T-cell (primary cell): ENCODE measurements at places on chromosomes 12 and 14.

DNA sequence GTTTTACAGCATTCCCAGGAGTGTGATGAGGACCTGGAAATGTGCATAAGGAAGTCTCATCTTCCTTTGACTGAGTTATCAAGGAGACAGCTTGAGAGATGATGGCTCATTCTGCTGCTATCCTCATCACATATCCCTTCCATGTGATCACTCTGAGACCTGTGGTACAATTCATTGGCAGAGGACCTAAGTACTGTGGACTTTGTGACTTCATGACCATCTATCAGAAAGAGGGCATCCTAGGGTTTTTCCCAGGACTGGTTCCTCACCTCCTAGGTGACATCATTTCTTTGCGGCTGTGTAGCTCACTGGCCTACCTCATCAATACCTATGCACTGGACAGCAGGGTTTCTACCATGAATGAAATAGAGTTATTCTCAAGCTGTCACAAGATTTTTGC lies 172.1 kb upstream of the PLEKHG7 start:
- no peak for DNase-seq

GRCh38 chr14:94138251-94138650 lies 8.8 kb upstream of the IFI27L2 start:
- no peak for DNase-seq

- DNase-seq, result no peak
These were observed 85.1 kb upstream of the CCDC91 start for GRCh38 chr12:28104903-28105864.

- DNase-seq, result no peak
These were observed 91.6 kb downstream of the HELB start for GRCh38 chr12:66393890-66394289.

GRCh38 chr14:106530031-106530422 lies 1003.6 kb downstream of the TMEM121 start:
- DNase-seq, result no peak

DNA sequence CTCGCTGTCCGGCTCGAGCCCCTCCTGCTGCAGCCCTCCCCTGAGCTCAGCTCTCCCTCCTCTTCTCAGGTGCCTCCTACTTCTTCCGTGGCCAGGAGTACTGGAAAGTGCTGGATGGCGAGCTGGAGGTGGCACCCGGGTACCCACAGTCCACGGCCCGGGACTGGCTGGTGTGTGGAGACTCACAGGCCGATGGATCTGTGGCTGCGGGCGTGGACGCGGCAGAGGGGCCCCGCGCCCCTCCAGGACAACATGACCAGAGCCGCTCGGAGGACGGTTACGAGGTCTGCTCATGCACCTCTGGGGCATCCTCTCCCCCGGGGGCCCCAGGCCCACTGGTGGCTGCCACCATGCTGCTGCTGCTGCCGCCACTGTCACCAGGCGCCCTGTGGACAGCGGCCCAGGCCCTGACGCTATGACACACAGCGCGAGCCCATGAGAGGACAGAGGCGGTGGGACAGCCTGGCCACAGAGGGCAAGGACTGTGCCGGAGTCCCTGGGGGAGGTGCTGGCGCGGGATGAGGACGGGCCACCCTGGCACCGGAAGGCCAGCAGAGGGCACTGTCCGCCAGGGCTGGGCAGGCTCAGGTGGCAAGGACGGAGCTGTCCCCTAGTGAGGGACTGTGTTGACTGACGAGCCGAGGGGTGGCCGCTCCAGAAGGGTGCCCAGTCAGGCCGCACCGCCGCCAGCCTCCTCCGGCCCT lies 22.8 kb downstream of the MMP17 start:
- no peak for DNase-seq

DNA sequence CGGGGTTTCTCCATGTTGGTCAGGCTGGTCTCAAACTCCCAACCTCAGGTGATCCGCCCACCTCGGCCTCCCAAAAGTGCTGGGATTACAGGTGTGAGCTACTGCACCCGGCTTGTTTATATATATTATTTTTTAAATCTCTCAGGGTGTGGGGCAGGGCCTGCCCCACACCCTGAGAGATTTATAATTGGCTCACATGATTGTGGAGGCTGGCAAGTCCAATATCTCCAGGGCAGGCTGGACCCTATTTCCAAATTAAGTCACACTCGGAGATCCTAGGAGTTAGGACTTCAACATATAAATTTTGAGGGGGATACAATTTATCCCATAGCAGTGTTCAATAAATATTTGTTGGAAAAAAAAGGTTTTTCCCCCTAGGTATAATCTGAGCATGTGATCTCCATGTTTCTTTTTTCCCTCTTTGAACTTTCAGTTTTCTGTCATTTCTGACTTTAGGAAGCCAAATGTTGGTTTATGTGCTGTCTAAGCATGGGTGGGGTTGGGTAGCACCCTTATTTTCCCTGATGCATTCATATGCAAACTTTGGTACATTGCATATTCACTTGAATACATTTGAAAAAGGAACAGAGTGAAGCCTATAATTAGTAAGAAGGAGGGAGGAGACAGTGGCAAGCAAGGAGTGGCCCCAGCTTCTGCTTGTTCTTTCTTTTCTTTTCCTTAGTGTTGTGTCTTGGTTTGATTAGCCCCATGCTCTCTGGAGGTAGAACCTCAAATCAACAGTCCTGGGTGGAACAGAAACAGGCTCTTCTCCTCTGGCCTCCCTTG lies 8.7 kb upstream of the A2ML1 start:
- DNase-seq, result no peak

- DNase-seq, result no peak
These were observed 97.3 kb upstream of the FRMD6 start for GRCh38 chr14:51554339-51554920.

GRCh38 chr12:70724444-70724843 lies 87.2 kb upstream of the PTPRB start:
- DNase-seq, result no peak

GRCh38 chr12:3315201-3315661 lies 175.8 kb upstream of the PRMT8 start:
- no peak for DNase-seq

GRCh38 chr12:97748298-97748697 lies 285.7 kb downstream of the RMST start:
- no peak for DNase-seq

DNA sequence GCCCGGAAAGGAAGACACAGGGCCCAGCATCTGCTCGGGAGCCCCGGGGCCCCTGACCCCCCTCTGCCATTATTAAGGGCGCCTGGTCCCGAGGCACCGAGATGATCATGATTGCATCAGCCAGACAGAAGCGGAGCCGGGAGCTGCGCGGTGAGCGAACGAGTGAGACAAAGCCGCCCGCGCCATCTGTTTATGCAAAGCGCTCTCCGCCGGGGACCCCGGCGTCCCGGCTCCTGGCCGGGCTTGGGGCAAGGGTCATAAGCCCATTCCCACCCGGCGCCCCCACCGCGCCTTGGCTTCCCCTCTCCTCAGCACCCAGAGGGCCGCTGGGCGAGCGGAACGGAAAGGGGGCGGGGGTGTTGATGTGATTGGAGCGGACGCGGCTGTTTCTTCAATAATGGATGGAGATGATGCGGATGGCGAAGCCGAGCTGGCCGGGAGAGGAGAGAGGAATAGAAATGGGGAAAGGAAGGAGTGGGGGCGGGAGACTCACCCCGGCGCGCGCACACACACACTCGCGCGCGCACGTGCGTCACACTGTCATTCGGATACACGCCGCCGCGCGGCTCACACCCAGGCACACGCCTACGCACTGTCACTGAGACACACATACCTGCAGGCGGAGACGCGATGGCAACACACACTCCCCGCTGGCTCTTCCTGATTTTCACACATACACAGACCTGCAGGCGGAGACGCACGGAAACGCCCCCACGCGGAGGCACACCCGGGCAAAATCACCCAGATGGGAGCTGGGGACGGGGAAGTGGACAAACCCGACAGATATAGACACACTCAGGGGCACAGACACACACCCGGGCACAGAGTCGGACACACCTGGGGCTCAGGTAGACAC lies 10.7 kb downstream of the STAC3 start:
- DNase-seq, result peak; percentile 73

- no peak for DNase-seq
These were observed 139.7 kb upstream of the CCND2 start for GRCh38 chr12:4133636-4134447.

- no peak for DNase-seq
These were observed 296.1 kb downstream of the TMEM132D start for GRCh38 chr12:129607756-129608155.

DNA sequence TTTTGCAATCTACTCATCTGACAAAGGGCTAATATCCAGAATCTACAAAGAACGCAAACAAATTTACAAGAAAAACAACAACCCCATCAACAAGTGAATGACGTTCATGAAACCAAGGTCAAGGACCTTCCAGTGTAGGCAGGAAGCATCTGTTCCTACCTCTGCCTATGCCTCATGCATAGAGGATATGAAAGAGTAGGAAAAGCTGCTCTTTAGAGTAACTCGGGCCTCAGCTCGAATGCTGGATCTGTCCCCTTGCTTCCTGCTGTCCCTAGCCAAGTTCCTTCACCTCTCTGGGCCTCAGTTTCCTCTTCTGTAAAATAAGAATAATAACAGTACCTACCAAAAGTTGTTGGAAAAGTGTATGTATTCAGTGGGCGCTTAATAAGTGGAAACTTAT lies 65.0 kb downstream of the FOXN4 start:
- no peak for DNase-seq

DNA sequence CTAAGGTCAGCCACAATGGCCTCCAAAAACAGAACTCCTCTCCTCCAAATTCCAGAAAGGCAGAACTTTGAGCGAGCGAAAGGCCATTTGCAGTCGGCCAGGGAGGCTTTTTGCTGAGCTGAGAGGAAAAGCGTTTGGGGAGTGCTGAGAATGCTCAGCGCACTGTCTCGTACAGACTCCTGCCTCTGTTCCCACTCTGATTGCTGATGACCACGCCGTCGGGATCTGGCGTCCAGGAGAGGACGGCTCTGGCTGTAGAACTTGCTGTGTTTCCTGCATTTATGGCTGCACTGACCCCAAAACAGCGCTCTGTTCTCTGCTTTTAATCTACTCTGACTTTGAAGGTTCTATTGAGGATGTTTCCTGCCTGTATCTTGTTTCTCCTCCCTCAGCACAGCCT lies 82.4 kb upstream of the WSCD2 start:
- DNase-seq, result no peak

GRCh38 chr12:45263587-45263986 lies 47.7 kb downstream of the ANO6 start:
- DNase-seq, result no peak

DNA sequence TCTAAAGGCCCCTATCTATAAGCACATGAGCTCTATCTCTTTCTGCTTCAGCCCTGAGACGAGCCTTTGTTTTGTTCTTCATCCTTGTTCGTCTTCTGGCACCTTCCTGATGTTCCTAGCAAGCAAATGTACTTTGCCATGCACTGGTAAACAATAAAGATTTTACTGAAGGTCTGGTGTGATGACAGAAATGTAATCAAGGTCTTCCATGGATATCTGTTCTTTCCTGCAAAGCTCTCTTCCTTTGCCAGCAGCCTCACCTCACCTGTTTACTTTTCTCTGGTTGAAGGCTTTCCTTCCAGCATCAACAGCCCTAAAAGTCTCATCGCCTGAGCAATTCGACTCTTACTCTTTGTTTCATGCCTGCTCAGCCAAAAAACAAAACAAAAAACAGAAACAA lies 330.3 kb downstream of the PCNX1 start:
- no peak for DNase-seq

- no peak for DNase-seq
These were observed 7.3 kb downstream of the ULK1 start for GRCh38 chr12:131901431-131902331.

DNA sequence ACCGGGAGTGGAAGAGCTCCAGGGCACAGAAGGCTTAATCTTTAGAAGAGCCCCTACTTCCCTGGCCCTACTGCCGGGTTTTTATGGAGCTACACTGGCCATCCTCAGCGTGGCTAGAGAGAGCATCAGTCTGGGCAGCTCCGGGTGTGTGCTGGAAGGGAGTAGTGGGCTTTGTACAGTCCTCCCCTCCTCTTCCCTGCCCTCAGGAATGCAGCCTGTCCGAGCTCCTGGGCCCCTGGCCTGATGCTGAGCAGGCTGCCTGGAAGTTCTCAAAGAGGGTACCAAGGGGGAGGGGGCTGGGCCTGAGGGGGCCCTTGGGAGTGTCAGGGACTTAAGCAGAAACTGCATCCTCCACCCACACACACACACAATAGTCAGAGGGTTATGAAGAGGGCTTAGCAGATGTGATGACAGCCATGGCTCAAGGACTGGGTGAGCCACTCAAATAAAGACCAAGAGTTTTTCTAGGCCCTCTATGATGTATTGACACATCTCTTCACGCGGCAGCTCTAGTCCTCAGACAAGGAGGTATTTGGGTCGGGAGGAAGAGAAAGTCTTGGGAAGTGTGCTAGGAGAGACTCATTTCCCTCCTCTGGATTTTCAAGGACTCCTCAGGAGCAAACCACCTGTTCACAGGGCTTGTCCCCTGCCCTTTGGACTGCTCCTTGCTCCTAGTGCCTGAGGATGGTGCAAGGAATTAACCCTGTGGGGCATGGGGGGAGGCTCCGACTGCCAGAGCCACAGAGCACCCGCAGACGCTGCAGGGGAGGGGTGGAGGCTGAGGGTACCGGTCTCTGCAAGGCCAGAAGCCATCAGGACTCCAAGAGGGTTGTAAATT lies 16.5 kb upstream of the FIGNL2 start:
- DNase-seq, result no peak

GRCh38 chr12:120267736-120268135 lies 2.2 kb upstream of the PXN start:
- no peak for DNase-seq

DNA sequence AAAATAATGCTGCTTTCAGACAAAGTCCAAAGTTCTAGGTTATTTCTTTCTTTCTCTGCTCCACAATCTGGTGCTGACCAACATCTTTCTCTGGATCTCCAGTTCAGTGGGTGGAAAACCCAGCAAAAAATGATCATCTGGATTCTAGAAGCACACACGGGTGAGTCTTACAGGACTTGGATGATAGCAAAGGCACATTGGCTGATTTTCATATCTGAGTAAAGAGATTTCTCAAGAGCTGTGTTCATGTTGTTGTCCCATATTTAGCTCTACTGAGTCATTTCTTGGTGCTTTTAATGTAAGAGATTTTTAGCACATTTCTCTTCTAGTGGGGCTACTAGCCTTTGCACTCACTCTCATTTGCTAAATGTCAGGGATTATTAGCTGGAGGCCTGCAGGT lies 336.7 kb downstream of the GALC start:
- no peak for DNase-seq

GRCh38 chr14:102825307-102826095 lies 48.3 kb downstream of the TRAF3 start:
- no peak for DNase-seq

DNA sequence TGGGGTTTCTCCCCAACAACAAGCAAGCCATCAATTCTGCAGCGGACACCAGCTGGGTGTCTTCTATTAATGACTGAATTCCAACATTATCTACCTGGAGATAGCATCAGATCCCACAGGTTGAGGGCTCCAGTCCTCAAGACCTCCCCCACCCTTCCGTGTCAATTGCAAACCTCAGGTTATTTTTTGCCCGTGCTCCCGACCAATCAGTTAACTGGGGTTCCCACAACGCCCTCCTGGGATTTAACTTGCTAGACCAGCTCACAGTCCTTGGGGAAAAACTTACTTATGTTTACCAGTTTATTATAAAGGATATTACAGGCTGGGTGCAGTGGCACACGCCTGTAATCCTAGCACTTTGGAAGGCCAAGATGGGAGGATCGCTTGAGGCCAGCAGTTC lies 9.7 kb downstream of the DICER1 start:
- no peak for DNase-seq

- DNase-seq, result no peak
These were observed 503.2 kb downstream of the MED13L start for GRCh38 chr12:115774148-115774895.
